ENCODE measurements at places on chromosomes 7 and 10. TPM values are rescaled to one million over a fixed set of nuclear protein-coding genes. Genes with fewer than 3 reads are reported as not detected.

GRCh38 chr7:152072421-152072820 lies 46.9 kb downstream of the GALNT11 start:
- DNase-seq, result no peak

GRCh38 chr7:155590215-155591018 lies 44.1 kb upstream of the CNPY1 start:
- no peak for DNase-seq

- no peak for DNase-seq
These were observed 239.7 kb downstream of the EMX2 start for GRCh38 chr10:117782276-117782675.

The PROSER2 gene
- 46.2 TPM for total RNA-seq

- no peak for DNase-seq
These were observed 20.1 kb downstream of the P4HA1 start for GRCh38 chr10:73076360-73077183.

The ERVW-1 gene
- total RNA-seq, result not detected

DNA sequence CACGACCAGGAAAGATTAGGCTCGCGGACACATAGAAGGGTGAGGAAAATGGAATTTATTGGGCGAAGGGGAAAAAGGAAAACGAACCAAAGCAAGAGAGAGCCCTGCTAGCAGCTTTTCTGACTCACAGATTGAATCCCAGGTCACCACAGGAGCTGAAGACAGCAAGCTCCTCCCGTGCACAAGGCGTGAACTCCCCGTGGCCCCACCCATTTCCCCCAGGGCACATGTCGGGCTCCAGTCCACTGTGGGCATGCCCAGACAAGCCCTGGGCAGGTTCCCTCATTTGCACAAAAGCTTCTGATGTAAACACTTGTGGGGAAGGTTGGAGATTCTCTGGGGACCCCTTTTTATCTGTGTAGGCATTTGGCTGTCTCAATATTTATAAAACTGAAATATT lies 582.4 kb downstream of the SUGCT start:
- DNase-seq, result peak; percentile 81

DNA sequence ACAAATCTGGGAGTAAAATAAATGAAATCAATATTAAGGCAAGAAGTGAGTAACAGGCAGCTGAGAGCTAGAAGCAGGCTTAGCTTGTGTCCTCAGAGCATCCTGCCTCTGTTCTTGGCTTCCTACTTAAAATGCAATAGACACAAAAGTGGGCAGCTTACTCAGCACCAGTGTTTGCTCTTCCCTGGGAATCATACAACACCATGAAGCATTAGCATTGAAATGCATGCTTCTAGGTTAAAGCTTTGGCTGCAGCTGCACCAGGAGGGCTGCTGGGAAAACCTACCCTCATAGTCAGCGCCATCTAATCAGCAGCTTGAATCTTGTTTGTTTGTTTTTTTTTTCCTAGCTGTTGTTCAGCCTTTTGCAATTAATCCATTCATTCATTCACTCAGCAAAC lies 104.2 kb upstream of the VWC2 start:
- no peak for DNase-seq
